ENCODE measurements at places on chromosomes 7 and 10.

DNA sequence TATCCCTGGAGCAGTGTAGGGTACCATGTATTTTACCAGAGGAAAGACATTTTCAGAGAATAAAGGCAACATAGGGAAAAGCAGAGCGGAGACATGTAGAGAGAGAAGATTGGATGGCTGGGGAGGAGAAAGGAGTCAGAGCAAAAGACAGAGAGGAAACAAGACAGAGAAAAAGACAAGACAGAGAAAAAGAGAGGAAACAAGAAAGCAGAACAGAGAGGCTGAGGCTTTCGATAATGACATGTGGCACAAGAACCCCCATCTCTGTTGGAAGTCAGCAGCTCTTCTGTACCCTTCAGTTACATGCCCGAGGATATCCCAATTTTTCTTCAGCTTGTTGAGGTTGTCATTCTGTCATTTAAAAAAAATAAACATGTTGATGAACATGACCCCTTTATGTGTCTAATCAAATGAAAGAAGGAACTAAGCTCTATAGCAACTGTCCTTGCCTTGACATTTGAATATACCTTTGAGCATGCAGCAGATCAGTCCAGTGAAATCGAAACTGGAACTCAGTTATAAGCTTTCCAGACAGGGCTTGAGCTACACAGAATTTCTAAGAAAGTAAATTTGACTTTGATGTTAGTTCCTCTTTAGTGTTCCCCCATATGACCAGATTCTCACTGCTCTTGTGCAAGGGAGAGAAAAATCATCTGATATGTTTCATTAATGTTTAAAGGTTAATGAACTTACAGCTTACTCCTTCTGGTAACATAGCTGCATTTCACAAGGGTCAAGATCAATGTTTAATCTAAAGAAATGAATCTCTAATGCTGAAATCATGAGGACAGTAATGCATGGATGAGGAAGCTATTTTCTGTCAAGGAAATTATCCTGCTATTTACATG lies 75.1 kb upstream of the SP4 start:
- DNase-seq = no peak

GRCh38 chr10:1242975-1243374 lies 186.8 kb downstream of the WDR37 start:
- no peak for DNase-seq

- DNase-seq = no peak
Observed at GRCh38 chr7:19397911-19398310, 252.7 kb upstream of the FERD3L start.

DNA sequence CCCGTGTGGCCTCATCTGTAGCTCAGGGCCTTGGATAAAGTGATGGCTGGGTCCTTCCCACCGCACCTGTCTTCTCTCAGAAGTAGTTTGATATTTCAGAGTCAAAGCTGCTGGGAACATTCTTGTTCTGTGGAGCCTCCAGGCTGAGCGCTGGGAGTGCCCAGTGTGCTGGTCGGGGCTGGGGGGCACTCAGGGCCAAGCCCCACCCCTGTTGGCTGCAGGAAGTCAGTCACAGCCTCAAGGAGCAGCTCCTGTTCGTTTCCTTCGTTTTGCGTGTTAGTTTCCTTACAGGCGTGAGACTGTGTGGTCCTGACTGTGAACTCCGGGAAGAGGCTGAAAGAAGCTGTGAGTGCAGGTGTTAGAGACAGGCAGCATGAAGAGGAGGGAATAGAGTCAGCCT lies 33.2 kb downstream of the POR start:
- no peak for DNase-seq

DNA sequence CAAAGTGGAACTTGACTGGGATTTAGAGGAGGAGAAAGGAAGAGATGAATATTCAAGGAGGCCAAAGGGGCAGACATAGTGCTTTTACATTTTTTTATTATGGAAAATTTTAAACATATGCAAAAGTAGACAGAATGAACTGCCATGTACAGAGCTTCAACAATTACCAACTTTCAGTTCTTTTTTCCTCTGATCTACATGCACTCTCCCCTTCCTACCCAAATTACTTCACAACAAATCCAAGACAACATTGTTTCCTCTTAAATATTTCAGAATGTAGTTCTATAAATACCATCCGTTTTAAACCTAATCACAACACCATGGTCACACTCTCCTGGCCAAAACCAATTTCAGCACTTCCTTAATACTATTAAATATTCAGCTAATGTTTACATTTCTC lies 83.5 kb upstream of the FZD1 start:
- no peak for DNase-seq

- no peak for DNase-seq
Observed at GRCh38 chr7:15781944-15782343, 95.5 kb upstream of the MEOX2 start.

DNA sequence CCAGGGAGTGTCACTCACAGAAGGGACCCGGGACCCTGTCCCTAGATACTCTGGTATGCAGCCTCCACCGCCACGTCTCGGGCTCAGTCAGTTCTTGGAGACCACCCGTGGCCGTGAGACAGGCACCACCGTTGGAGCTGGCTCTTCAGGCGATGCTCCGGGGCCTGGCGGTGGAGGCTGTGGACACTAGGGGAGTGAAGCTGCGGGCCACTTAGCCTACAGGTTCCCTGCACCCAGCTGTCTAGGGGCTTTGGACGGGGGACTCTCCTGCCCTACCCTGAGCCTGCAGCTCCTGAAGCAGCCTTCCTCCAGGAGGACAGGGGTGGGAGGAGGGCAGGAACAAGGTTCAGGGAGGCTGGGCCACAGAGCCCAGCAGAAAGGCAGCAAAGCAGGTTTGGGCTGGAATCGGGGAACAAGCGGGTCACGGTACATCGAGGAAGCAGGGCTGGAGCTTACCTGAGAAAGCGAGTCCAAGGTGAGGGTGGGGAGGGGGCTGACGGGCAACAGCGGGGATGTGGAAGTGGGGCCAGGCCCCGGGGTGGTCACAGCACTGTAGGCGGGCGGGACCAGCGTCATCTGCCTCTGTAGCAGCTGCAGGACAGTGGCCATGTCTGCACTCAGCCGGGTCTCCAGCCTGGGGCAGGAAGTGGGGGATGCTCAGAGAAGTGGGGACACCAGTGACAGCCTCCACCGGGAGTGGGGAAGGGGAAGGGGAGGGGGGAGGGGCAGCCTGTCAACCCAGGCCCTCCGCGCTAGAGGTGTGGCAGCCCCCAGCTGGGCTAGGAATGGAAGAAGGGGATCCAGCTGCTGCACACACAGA lies 31.5 kb downstream of the KCNH2 start:
- DNase-seq = no peak

- no peak for DNase-seq
Observed at GRCh38 chr7:150814328-150815001, 13.9 kb downstream of the TMEM176A start.

DNA sequence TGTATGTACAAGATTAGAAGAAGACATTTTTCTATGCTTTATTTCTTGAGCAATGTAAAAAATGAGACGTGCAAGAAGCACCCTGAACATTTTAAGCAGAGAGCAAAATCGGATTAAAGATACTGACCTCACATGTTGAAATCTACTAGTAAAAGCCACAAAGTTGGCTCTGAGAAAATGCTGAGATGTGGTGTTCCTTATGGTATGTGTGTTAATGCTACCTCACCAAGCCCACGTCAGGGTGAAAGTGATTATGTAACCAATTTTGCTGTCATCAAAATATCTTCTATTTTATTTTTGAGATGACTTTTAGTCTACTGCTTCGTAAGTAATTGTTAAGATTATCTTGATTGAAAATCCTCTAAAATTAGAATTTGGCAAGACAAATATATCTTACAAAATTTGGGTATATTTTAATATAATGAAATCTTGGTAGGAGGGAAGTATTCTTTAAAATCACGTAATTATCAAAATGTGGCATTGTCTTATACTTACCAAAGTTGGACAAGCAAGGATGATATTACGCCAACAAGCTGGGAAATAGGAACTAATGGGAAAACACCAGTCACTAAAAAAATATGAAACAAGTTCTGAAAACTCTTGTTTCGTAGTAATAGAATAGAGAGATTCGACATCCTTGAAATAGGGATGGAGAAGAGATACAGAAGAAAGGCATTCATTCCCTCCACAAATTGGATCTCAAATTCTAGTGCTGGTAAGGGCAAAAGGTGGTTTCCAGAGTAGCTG lies 5.8 kb downstream of the ADO start:
- no peak for DNase-seq

- peak; percentile 42 for DNase-seq
Observed at GRCh38 chr7:135801045-135801693, 52.6 kb upstream of the FAM180A start.

DNA sequence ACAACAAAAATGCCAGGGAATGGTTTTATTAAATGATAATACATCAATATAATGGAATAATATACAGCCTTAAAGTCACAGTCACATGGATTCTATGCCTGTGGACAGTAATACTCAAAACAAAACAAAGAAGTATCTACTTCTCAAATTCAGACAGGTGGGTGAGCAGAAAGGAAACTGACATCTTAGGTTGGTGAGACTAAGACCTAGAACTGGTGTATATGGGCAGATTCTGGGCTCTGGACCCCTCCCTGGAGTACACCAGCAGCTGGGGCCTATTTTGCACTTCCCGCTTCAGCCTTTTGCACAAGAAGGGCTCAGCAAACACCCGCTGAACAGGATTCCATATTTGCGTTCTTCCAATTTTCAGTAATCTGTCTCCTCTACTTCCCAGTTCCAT lies 5.4 kb upstream of the FIS1 start:
- DNase-seq = no peak

GRCh38 chr10:89165923-89166322 lies 41.2 kb downstream of the CH25H start:
- no peak for DNase-seq

DNA sequence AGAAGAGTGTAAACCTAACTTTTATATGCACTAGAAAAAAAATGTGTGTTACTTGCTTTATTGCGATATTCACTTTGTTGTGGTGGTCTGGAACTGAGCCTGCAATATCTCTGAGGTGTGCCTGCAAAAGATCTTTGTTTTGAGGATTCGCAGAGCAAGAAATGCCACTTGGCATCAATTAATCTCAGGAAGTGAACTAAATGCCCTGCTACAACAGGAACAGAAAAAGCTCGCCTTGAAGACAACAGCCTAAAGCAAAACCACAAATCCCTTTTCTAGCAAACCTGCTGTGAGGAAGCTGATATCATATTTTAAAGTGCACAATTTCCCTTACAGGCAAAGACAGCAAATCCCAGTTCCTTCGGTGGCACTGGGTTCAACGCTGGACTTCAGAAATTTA lies 675.8 kb downstream of the KCNMA1 start:
- DNase-seq = no peak

DNA sequence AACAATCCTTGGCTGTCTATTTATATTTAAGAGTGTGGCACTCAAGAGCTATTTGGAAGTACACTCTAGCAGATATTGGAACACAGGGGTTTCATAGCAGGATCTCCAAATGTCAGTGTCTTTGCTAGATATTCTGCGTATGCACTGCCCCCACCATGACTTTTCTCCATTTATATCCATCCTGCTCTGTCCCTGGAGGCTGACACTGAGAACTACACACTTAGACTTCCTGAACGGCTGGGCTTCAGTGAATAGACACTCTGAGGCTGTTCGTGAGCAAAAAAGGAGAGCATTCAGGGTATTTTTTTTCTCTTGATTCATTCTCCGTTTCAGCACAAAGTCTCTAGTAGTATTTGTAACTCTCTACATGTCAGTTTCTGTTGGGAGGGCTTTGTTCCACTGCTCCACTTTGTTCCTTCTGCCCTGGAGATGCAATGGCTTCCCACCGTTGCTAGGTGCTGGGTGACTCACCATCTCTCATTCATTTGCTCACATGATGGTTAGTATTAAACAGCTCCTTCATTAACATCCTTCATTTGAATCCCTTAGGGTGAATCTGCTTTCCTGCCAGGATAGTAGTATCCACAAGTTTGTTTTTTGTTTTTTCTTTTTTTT lies 155.9 kb upstream of the SLC13A1 start:
- DNase-seq = no peak

DNA sequence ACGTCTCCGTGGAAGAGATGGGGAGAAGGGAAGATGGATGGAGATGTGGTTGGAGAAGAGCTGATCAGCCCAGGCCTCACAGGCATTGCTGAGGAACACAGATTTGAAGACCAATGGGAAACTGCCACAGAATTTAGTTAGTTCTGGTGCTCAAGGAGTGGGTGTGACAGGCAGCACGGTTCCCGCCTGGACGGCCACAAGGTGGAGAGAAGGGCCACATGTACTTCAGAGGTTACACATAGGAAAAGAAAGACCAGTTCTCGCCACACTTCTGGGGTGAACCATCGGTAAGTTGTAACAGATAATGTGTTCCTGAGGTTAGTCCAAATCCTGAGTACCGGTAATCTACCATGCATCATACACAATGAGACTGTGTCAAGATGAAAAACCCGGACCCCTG lies 29.5 kb upstream of the GJD4 start:
- DNase-seq = no peak

GRCh38 chr10:50347394-50347802 lies 96.1 kb upstream of the ASAH2 start:
- DNase-seq = no peak

DNA sequence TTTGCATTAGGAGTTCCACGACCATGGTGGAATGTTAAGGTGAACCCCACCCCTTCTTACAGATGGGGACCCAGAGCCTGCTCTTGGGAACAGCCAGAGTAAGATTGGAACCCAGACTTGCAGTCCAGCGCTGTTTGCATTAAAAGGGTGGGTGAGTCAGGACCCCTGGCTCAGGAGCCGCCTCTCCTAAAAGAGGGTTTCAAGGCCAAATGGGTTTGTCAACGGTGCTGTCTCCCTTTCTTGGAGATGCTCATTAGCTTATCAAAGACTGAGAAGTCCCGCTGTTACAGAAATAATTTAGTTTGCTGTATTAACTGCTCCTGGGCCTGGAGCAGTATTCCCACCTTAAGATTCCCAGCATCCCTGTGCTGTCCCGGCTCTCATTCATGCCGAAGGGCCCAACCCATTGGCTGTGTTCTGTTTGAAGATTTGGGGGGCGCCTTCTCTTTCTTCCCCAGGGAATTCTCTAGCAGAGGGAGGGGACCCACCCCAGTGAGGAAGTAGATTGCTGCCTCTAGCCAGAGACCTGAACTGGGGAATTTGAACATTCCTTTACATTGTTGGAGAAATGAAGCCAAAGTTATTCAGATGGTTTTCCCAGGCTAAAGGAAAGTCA lies 1.8 kb downstream of the MARVELD1 start:
- no peak for DNase-seq
